ENCODE measurements at places on chromosomes 7 and 10.

DNA sequence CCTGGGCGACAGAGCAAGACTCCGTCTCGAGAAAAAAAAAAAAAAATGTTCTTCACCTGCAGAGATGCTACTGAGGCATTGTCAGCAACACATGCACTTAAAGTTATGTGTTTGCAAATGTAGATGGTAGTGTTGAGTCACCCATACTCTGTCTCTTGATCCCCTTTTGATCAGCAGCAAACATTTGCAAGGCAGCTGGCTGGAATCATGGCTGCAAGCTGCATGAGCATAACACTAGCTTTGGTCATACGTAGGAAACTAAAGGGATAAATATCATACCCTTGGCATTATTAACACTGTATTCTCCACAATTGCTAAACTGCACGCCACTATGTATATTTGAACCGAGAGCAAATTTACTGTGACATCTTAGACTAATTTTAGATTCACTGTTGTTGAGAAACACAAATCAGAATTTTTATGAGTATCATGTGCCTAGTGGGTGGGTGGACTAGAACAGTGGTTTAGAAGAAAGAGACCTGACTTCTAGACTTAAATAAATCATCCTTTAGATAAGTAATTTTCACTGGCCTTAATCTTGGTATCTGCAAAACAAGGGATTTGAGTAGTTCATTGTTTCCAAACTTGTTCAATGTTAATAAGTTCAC is 229.3 kb upstream of the MEOX2 start:
- DNase-seq = no peak

- no peak for DNase-seq
These were observed 43.4 kb downstream of the ZNRF2 start for GRCh38 chr7:30327813-30328212.

DNA sequence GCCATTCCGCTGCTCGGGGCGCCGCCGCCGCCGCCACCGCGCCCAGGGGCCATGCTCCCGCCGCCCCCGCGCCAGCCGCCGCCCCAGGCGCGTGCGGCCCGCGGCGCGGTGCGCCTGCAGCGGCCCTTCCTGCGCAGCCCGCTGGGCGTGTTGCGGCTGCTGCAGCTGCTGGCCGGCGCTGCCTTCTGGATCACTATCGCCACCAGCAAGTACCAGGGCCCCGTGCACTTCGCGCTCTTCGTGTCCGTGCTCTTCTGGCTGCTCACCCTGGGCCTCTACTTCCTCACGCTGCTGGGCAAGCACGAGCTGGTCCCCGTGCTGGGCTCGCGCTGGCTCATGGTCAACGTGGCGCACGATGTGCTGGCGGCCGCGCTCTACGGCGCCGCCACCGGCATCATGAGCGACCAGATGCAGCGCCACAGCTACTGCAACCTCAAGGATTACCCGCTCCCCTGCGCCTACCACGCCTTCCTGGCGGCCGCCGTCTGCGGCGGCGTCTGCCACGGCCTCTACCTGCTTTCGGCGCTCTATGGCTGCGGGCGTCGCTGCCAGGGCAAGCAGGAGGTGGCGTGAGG is 383 bp downstream of the MARVELD1 start:
- DNase-seq = no peak

DNA sequence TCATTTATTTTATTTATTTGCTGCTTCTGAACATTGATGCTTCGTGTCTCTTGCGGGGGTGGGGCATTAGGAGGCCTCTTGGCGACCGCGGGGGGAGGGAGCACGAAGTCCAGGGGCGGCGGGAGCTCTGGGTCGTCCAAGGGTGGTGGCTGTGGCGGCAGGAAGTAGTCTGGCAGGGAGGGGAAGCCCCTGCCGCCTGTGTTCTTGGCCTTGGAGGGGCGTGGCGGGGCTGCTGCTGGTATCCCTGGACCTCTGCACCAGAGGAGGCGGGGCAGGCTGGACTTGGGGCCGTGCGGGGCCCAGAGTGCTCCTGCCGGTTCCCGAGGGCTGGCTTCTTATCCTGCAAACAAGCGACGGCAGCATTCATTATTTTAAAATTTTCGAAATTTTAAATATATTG is 70.5 kb upstream of the ABI1 start:
- no peak for DNase-seq

GRCh38 chr7:55488216-55488615 is 84.1 kb downstream of the VOPP1 start:
- no peak for DNase-seq

DNA sequence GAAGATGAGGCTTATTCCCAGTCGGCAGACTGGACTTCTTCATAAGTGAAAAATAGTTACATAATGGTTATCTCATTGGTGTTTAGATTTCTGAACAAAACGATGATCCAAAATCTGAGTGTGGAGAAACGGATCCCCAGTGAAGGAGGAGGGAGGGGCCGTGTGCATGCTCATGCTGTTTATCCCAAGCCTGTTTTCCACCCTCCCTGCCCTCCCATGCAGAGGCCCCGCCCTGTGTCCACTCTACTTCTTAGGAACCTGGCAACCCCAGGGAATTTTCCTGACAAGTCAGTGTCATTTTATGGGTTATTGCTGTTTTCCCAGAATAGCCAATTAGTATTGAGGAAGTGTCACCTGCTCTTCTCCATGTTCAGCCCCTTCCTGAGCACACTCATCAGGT is 174.0 kb downstream of the CELF2 start:
- no peak for DNase-seq

- no peak for DNase-seq
These were observed 3.3 kb downstream of the MASTL start for GRCh38 chr10:27158421-27158820.

- no peak for DNase-seq
These were observed 615.1 kb downstream of the ZWINT start for GRCh38 chr10:55746002-55746401.

DNA sequence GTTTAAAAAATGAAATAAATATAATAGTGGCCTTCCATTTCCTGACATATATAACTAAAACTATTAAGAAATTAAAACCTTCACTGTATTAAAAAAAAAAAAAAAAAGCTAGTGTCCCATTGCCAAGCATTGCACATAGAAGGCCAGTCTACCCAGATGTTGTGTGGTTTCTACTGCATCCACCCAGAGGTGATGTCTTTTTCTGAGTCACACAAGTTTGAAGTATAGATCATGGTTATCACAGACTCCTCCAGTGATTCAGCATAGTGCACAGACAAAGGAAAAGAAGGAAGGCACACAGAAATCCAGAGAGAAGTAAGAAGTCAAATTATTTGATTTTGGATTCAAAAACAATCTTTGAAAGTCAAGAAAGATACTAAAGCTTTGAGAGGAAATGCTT is 429.0 kb downstream of the ETV1 start:
- DNase-seq = no peak

- DNase-seq = no peak
These were observed 304.9 kb downstream of the CDC14C start for GRCh38 chr7:49229246-49229645.

DNA sequence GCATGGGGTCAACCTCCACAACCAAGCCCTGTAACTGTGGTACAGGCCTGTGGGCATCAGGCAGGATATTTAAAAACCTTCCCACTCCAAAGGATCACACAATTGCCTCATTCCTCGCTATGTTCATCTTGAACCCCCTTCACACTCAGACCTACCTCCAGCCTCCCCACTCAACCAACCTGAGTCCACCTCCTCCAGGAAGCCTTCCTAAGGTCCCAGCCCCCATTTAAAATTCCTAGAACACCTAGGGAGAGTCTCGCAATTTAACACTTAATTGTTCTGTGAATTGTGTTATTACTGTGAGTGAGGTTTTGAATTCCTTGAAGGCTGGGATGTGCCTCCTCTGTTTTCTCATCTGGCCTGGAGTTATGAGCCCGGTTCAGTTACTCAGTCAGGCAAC is 93.1 kb upstream of the SMNDC1 start:
- no peak for DNase-seq

DNA sequence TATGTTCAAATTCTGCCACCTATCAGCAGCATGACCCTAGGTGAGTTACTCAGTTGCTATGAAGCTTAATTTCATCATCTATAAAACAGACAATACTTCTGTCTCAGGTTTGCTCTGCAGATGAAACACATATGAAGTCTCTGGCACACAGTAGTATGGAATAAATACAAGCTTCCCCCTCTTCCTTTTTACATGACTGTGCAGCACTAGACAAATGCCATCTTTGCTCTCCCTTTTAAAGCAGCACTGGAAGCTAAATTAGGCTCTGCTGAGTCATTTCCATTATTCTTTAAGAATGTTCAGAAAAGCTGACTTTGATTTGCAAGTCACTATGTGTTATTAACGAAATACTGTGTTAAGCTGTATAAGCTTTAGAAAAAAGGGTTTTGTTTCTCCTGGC is 40.7 kb upstream of the ANAPC16 start:
- DNase-seq = peak; percentile 34
